Tongue (tissue), 3 donors: ENCODE measurements at places on chromosomes 2 and 18. TPM values are rescaled to one million over a fixed set of nuclear protein-coding genes. Genes with fewer than 3 reads are reported as not detected.
A peak's percentile ranks its signal among the peaks of the same experiment; 100 is the strongest.

DNA sequence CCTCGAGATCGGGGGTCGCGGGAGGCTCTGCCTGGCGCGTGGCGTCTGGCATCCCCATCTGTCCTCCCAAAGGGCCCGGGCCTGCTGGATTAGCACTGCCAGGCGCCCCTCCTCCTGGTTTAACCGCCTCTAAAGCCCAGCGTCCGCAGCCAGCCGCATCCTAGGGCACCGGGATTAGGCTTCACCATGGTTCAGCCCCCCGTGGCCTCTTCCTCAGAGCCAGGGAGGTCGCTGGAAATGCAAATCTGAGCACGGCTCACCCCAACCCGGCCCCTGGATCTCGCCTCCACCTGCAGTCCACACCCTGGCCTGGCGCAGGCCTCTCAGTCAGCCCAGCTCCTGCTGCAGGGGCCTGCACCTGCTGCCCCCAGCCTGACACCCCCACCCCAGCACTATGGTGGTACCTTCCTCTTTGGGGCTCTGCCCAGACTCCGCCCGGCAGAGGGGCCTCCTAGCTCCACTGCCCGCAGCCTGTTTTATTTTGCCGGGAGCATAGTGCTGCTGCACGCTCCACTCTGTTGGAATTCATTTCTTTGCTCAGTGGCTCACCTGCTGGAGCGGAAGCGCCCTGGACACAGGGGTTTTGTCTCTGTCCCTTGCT is 13.2 kb downstream of the PRELID3A start:
- peak; percentile 69 for DNase-seq

DNA sequence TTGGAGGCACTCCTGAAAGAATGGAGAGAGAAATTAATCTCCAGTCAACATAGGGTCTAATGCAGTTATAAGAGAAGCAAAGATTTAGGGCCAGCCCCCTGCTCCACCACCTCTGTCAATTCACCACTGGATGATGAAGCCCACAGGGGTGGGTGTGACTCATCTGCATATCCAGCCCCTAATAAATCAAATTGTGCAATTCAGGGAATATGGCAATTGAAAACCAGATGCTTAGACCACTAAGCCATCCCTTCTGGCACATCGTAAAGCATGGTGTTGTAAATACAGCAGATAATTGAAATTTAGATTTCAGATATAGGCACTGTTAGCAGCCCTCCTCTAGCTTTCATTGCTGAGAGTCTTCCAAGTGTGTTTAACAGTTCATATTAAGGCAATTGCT is 541.4 kb downstream of the PARD3B start:
- no peak for DNase-seq

GRCh38 chr2:150907466-150907865 is 354.2 kb downstream of the RBM43 start:
- DNase-seq: no peak

GRCh38 chr2:177754492-177754873 is 318.1 kb downstream of the PDE11A start:
- DNase-seq: no peak

GRCh38 chr18:49031511-49032188 is 80.9 kb upstream of the SMAD7 start:
- no peak for DNase-seq

GRCh38 chr2:204551512-204551863 is 6.2 kb downstream of the PARD3B start:
- no peak for DNase-seq

DNA sequence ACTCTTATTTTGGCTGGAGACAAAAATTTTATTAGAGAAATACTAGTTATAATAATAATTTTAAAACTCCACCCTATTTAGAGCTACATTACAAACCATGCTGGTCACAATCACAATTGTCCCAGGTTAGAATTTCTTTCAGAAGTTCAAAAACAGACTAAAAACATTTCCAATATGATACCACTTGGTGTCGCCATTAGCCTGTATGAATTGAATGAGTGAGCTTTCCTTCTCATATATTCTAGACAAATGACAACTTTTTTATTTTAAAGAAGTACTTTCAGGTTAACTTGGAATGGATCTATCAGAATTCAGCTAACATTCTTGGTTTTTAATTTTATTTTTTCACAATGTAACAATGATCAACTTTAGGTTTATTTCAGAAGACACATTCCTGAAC is 48.0 kb downstream of the SERPINB8 start:
- peak; percentile 69 for DNase-seq

DNA sequence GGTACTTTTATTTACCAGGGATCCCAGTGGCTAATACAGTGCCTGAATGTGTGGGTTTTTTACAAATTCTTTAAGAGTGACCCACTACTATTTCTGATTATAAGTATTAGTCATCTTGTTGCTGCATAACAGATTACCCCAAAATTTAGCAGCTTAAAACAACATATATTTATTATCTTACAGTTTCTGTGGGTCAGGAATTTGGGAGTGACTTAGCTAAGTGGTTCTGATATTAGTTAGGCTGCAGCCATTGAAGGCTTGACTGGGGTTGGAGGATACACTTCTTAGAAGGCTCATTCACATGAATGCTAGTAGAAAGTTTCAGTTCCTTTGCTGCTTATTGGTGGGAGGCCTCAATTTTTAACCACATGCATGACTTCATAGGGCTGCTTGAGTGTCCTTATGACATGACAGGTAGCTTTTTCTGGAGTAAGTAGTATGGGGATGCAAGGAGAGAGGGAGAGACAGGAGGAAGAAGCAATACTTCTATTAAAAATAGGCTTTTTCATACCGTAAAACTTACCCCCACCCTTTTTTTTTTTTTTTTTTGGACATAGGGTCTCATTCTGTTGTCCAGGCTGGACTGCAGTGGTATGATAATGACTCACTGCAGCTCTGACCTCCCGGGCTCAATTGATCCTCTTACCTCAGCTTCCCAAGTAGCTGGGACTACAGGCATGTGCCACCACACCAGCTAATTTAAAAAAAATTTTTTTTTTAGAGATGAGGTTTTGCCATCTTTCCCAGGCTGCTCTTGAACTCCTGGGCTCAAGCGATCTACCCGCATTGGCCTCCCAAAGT is 13.3 kb upstream of the POLE4 start:
- no peak for DNase-seq

- DNase-seq: peak; percentile 10
These were observed 140.1 kb upstream of the AQP4 start for GRCh38 chr18:27005589-27005988.

DNA sequence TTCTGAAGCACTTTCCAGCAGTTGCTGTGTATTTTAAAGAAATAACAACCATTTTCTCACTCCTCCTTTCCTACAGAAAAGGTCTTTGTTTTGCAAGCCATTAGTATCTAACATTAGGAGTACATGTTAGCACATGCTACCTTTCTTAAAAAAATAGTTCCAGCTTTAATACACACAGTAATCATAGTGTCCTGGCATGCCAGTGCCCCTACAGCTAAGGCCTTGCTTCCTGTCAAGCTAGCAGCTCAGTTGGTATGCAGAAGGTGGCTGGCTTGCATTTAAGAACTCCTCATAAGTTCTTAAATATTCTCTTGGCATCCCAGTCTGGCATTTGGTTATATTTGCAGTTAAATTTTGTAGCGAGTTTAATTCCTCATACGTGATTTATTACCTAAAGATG is 141.3 kb upstream of the IL1R2 start:
- DNase-seq: no peak

GRCh38 chr2:120869730-120870466 is 134.2 kb downstream of the GLI2 start:
- DNase-seq: no peak

DNA sequence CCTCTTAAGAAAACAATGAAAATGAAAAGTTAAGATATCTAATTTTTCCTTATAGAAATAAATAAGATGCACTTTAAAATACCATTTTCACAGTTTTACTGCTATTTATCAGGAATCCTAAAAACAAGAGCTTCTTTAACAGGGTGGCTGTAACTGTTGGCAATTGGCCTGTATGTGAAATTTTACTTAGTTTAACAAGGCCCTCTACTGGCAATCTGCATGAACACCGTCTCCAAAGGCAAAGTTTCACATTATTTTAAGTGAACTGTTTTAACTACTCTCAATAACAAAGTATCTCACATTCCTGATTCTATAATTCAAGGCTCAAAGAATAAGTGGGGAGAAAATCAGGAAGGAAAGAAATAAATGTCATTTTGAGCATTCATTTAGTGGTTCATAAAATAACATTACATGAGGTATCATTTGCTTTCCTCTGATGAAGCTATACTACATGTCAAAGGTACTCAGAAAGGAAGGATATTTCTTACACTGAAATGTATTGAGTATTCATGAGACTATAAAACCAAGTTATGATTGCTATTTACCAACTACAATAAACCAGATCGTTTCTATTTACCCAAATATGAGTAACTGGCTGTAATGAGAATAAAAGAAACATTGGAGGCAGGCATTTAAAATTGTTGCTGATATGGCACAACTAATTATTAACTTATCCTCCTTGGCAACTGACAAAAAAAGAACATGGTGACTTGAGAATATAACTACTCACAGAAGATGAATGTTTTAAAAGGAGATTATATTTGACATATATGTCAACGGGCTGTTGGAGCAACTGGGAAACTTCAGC is 7.0 kb downstream of the NCKAP5 start:
- DNase-seq: peak; percentile 88

GRCh38 chr18:13627639-13628038 is 98.7 kb downstream of the FAM210A start:
- no peak for DNase-seq

- DNase-seq: no peak
These were observed 1430.4 kb upstream of the ACVR2A start for GRCh38 chr2:146414456-146414855.

- no peak for DNase-seq
These were observed 4.3 kb downstream of the ERBB4 start for GRCh38 chr2:212534336-212534735.

GRCh38 chr2:25123682-25124081 is 44.7 kb downstream of the POMC start:
- DNase-seq: no peak

EMILIN1 gene
- 82.0 TPM for total RNA-seq

ONECUT2 gene
- total RNA-seq: under 0.01 TPM
